ENCODE measurements at places on chromosomes 12 and 14.

DNA sequence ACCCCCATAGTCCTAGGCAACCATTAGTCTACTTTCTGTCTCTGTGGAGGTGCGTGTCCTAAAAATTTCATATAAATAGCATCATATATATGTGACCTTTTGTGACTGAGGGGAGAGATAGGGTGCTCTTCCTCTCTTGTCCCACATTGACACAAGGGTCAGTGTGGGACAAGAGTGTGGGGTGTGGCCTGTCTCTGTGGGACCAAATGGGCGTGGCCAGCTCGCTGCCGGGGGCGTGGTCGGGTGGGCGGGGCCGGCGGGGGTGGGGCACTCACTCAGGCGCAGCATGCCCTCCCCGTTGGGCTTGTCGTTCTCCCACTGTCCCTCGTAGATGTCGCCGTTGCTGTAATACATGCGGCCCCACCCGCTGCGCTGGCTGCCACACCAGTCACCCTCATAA lies 15.5 kb downstream of the MORN3 start:
- DNase-seq = no peak

DNA sequence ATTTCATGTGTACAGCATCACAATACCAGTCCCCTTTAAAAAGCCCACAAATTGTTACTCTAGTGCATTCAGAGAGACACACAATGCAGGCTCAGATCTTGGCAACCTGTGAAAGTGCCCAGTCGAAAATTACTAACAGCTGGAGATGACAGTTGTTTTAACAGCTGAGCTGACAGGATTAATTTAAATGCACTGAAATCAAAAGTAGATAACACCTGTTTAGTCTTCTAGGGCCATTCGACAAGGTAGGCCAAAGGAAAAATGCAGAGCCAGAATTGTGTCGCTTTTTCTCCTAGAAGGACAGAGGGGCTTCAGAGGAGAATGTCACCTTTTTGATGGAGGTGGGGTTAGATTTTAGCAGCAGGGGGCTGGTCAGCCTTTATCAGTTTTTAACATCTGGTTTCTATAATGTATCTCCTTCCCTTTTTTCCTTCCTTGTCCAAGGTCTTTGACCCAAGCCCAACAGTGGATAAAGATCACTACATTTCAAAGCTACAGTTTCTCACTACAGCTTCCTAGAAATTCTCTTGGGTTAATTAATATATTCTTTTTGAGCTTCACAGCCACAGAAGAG lies 139.1 kb downstream of the SOX5 start:
- no peak for DNase-seq

DNA sequence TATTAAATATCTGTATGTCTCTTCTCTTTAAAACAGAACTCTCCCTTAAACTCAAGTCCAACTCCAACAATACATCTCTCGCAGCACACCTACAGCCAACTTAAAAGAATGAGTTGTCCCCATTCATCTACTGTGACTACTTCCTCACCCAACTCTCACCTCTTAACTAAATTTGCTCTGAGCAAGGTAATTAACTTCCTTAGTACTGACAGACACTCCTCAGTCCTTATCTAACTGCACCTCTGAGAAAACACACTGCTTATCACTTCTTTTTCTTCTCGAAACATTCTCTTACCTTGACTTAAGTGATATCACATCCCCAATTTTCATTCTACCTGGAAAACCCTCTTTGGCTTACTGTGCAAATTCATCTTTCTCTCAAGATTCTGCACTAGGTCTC lies 7.0 kb downstream of the ERGIC2 start:
- DNase-seq = no peak

- no peak for DNase-seq
These were observed 2.5 kb upstream of the TEP1 start for GRCh38 chr14:20415782-20416206.

GRCh38 chr12:15364221-15365160 lies 42.2 kb downstream of the PTPRO start:
- DNase-seq = no peak

DNA sequence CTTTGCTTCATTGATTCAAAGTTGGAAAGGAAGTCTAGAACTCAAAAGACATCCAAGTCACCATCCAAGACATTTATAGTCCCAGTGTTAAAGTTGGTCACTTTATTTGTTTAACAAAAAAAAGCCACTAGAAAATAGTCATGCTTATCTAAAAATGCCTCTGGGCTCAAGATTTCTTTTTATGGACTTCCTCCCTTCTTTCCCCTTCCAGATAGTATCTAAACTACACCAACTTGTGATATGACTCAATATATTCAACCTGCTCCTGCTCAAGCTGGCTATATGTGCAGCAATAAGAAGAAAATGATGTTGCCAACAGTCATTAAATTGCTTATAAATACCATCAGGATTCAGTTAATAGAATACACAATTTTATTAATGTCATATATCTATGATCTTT lies 1177.1 kb downstream of the FLRT2 start:
- DNase-seq = no peak

DNA sequence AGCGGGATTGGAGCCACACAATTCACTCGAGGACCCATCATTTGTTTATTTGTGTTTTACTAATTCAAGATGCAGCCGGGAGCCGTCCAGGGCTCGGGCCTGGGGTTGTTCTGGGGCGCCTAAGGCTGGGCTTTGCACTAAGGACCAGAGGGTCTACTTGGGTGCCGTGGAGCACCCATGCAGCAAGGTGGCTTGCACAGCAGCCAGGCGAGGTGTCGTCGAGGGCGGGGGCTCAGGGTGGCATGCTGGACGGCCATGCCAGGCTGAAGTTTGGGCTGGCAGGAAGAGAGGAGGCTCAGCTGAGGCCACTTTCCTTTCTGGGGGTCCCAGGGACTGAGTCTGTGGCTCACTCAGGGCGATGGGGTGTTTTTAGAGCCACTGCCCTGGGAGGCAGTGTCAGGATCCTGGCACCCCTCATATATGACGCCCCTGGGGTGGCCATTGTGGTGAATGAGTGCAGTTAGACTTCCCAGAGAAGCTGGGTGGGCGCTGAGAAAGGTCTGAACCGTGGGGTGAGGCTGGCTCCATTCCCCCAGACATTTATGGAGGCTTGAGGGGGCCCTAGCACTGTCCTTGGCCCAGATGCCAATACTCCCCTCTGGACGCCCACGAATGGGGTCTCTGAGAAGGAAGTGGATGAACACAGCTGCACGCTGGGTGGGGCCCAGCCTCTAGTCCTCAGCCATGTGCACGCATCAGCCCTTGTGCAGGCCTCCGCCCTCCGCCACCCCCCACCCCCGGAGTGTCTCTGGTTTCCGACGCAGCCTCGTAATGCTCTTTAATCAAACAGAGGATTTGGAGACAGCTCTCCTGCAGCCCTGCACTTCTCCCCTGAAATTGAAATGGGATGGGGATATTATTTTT lies 11.3 kb downstream of the MEG3 start:
- no peak for DNase-seq

- DNase-seq = no peak
These were observed 19.0 kb downstream of the DIP2B start for GRCh38 chr12:50523772-50524171.

DNA sequence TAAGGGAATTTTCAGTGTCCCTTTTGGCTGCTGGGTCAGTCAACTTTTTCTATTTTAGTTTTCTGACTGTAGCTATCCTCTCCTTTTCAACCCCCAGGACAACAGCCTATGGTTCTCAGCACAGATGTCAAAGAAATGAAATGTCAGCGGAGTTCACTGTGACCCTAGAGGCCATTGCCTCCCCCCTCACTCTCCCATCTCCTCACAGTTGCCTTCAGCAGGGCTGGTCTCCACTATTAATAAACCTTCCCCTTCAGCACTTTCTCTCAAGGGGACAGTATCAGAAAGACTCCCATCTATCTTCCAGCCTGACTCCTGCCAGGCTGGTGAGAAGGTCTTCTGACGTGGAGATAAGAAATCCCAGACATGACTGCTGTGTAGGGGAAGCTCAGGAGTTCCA lies 137.1 kb upstream of the WSCD2 start:
- DNase-seq = no peak

- DNase-seq = no peak
These were observed 33.9 kb upstream of the VPS37B start for GRCh38 chr12:122929812-122930211.

GRCh38 chr14:75602503-75602902 lies 24.1 kb downstream of the FLVCR2 start:
- no peak for DNase-seq

DNA sequence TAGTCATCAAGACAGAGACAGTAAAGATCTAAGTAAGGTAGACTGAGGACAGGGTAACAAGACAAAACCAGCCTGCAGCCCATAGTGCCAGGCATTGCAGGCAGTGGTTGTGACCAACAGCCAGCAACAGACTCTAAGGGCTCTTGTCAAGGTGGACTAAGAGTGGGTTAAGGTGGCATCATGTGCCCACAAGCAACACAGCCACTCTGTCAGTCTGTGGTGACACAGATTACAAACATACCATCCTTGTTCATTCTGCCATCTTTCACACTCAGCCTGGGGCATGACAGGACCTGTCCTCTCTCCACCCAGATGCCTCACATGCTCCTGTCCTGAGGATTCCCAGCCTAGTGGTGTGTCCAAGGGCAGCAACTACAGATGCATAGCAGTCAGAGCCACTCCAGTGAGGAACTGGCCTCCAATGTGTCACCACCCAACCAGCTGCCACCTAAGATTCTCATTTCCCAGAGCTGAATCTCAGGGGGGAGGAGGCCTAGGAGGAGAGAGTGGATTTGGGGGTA lies 28.3 kb downstream of the VDR start:
- DNase-seq = no peak

DNA sequence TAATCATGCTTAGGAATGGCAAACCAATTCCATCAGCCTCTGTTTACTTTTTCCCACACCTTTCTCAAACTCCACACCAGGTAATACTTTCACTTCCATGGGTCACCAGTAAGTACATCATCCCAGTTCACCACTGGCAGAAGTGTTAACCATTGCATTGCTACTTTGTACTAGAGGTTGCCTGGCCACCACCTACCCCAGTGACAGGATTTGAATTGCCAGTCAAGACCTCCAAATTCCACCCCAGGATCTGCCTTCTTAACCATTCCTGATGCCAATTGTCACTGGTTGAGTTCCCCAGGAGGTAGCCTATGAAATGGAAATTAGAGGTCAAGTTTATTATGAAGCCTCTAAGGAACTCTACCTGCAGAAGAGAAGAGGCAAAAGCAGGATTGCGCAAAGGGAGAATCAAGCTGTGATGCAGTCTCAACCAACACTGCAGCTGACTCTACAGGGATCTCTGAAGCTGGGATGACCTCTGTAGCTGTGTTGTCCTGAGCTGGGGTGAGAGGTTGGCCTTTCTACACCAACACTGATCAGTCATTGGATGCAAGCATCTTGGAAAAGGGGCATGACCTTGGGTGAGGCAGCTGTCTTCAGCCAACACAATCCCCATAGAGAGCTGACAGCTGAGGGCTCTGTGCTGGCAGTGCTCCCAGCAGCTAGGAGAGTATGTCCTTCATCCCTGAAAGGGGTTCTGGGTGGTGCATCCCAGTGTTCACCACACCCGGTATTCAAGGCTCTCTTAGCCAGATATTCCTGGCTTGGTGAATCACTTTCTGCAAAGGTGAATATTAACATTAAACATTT lies 37.0 kb upstream of the HMGA2 start:
- DNase-seq = no peak

- no peak for DNase-seq
These were observed 294.6 kb downstream of the GXYLT1 start for GRCh38 chr12:41850046-41850445.

GRCh38 chr12:68739891-68740290 lies 6.1 kb upstream of the SLC35E3 start:
- no peak for DNase-seq
